Melanocyte of skin (primary cell): ENCODE measurements at places on chromosomes 11 and 22. TPM values are rescaled to one million over a fixed set of nuclear protein-coding genes. Genes with fewer than 3 reads are reported as not detected.

The HEPHL1 gene
- under 0.01 TPM in 2 replicates for total RNA-seq

The RGL4 gene
- not detected in 2 replicates for total RNA-seq

The RFPL3 gene
- total RNA-seq = 0.46 TPM in 1 of 2 replicates, not detected in the other

The SLC22A8 gene
- total RNA-seq = not detected in 2 replicates

The MS4A4A gene
- not detected in 2 replicates for total RNA-seq

The BAIAP2L2 gene
- total RNA-seq = 8.9 and 18.2 TPM in 2 replicates

The MYBPC3 gene
- total RNA-seq = not detected in 2 replicates

The HEPACAM gene
- total RNA-seq = not detected in 2 replicates

The MRGPRF gene
- total RNA-seq = 0.33 and 0.62 TPM in 2 replicates

The BIK gene
- 0.77 and 2.3 TPM in 2 replicates for total RNA-seq

The PRR5 gene
- 11.0 and 16.0 TPM in 2 replicates for total RNA-seq

The SLC16A8 gene
- total RNA-seq = not detected in 2 replicates

The GAS2L1 gene
- total RNA-seq = 17.6 and 25.1 TPM in 2 replicates

The SCN4B gene
- under 0.01 TPM in 1 of 2 replicates, not detected in the other for total RNA-seq
